ENCODE measurements at places on chromosomes 16 and 17.

- DNase-seq, result no peak
Measured at GRCh38 chr17:47624727-47625068, 25.0 kb upstream of the KPNB1 start.

GRCh38 chr17:82644148-82644547 is 4.1 kb downstream of the WDR45B start:
- no peak for DNase-seq

- no peak for DNase-seq
Measured at GRCh38 chr16:82814059-82814458, 187.3 kb downstream of the CDH13 start.

GRCh38 chr17:1746975-1747543 is 4.4 kb downstream of the SERPINF2 start:
- no peak for DNase-seq

- DNase-seq, result no peak
Measured at GRCh38 chr16:67082891-67083290, 26.9 kb upstream of the PHAF1 start.

GRCh38 chr16:89191033-89191900 is 9.1 kb downstream of the SLC22A31 start:
- DNase-seq, result no peak

All from head of caudate nucleus (tissue), 42 donors.